ENCODE measurements at places on chromosomes 2 and 18. TPM values are rescaled to one million over a fixed set of nuclear protein-coding genes. Genes with fewer than 3 reads are reported as not detected.

Gene CFAP221
- 0.41 TPM for polyA plus RNA-seq

Gene GPR75
- polyA plus RNA-seq: 0.50 TPM

Gene LINC00305
- 0.05 TPM for polyA plus RNA-seq

Gene FAM136A
- 41.3 TPM for polyA plus RNA-seq

Gene RAX
- 0.05 TPM for polyA plus RNA-seq

Gene ZNF521
- 3.7 TPM for polyA plus RNA-seq

Gene SERPINB2
- 11.3 TPM for polyA plus RNA-seq

Gene UNC50
- 68.5 TPM for polyA plus RNA-seq

Gene DNAJC10
- polyA plus RNA-seq: 34.0 TPM

Gene DOCK10
- 16.2 TPM for polyA plus RNA-seq

DNA sequence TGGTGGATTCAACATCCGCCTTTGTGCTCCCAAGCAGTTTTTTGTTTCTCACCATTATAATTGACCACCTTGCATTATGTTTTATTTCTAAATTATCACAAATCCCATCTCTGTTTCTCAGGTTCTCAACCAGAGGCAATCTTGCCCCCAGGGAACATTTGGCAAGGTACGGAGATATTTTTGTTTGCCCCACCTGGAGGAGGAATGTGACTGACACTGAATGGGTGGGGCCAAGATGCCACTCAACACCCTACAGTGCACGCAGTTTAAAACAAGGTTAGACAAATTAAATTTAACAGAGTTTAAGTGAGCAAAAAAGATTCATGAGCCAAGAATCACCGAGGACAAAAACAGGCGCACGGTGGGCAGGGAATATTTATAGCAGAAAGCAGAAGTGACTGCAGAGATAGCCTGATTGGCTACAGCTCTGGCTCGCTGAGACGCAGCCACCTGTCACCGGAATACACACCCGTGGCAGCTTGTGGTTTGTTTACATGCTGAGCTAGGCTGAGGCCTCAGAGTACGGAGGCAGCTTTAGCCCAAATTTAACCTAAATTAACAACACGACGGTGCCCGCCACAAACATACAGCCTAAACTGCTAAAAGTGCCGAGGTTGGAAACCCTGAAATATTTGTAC lies 150.0 kb upstream of the ALKAL2 start:
- no peaks in the 10 kb centered on the region for H3K36me3 ChIP-seq
- H3K27ac ChIP-seq: peak overlapping the region; percentile 95
- peak overlapping the region; percentile 48 for H3K4me3 ChIP-seq
- DNase-seq: peak; percentile 66

DNA sequence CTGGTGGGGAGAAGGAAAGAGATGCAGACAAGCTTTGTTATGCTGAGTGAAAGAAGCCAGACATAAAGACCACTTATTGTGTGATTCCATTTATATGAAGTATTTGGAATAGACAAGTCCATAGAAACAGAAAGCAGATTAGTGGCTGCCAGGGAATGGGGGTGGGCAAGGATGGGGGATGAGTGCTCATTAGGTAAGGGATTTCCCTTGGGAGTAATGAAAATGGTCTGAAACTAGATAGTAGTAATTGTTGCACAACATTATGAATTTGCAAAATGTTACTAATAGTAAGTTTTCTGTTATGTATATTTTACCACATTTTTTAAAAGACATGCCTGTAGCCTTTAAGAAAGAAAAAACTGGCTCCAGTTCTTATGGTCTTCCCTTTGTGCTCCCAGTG lies 154.9 kb downstream of the LNPK start:
- H3K27me3 ChIP-seq: no peaks in the 10 kb centered on the region
- no peaks in the 10 kb centered on the region for H3K4me1 ChIP-seq
- H3K36me3 ChIP-seq: no peaks in the 10 kb centered on the region
- no peak overlapping the region for H3K27ac ChIP-seq

DNA sequence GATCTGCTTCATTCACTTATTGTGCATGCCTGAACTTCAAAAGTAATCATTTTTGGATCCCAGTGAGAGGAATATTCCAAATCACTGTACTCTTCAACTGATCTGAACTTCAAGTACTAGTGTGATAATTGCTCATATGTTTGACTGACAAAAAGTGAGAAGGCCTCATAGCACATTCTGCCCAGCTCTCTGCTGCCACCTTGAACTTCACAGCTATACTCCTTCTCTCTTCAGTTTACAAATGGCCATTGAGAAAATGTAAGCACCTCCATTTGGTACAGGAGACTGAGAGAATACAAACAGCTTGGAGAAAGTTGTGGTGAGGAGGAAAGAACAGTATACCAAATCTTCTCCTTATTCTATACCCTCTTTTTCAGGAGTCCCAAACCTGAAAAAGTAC lies 946.0 kb upstream of the CHAC2 start:
- no peak for DNase-seq
- no peaks in the 10 kb centered on the region for H3K4me1 ChIP-seq
- no peaks in the 10 kb centered on the region for H3K27me3 ChIP-seq
- no peak overlapping the region for H3K27ac ChIP-seq

DNA sequence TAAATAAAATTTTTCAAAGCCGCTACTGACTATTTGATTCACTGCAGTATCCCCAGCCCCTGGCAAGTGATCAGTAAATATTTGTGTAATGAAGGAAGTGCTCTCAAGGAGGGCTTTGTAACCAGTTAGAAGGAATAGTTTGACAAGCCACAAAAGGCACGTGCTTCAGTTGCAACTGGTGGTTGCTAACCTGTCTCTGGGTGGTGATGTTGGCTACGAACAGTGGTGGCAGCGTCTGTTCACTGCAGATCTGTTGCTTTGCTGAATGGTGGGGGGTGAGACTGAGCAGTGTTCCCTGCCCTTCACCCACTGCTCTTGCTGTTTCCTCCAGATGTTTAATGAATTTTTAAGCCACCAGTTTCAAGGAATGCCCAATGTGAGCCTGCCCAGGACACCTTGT lies 73.9 kb upstream of the SIX2 start:
- no peak overlapping the region for H3K4me3 ChIP-seq
- H3K27me3 ChIP-seq: no peaks in the 10 kb centered on the region
- H3K36me3 ChIP-seq: no peaks in the 10 kb centered on the region

GRCh38 chr2:85777441-85777861 lies 23.7 kb downstream of the ATOH8 start:
- no peaks in the 10 kb centered on the region for H3K4me1 ChIP-seq
- DNase-seq: no peak
- H3K4me3 ChIP-seq: no peak overlapping the region
- H3K27ac ChIP-seq: no peak overlapping the region

GRCh38 chr2:56483081-56483480 lies 299.3 kb downstream of the CCDC85A start:
- no peaks in the 10 kb centered on the region for H3K4me1 ChIP-seq
- no peak overlapping the region for H3K27ac ChIP-seq
- H3K4me3 ChIP-seq: no peak overlapping the region
- H3K27me3 ChIP-seq: no peaks in the 10 kb centered on the region
- no peaks in the 10 kb centered on the region for H3K36me3 ChIP-seq

DNA sequence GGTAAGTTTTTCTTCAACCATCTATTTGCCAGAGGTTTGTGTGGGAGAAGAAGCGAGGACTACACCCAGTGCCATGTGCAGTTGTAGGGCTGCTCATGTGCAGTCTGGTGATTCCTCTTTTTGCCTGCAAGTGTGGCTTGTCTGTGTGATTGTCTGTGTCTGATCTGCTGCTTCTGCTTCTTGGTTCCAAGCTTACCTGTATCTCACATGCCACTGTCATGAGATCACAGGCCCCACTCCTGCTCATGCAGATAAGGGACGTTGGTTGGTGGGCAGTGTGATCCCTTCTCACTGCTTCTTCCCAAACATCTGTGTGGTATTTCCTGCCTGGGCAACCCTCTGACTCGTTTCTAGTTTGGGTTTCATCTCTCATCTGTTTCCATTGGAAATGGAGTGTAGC lies 27.1 kb downstream of the RRM2 start:
- no peak overlapping the region for H3K27ac ChIP-seq
- DNase-seq: no peak
- no peak overlapping the region for H3K4me3 ChIP-seq
- no peaks in the 10 kb centered on the region for H3K4me1 ChIP-seq
- H3K27me3 ChIP-seq: no peaks in the 10 kb centered on the region
- H3K36me3 ChIP-seq: peaks cover 37% of the 10 kb centered on the region

DNA sequence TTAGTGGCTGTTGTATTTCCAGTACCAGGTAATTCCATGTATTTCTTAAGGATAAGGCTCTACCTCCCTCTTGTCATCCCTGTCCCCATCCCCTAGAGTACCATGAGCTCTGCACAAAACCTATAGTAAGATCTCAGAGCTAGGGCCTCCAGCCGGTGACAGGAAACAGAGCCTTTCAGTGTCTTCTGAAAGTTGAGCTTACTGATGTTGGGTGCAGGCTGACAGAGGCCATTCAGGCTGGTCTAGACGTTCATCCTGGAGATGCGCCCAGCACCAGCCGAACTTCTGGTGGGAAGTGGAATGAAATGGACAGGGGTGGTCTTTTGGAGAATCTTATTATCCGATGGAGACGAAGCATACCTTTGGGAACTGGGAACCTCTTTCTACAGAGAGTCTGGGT lies 16.7 kb upstream of the LYPD6B start:
- H3K4me1 ChIP-seq: peaks cover 2% of the 10 kb centered on the region
- H3K36me3 ChIP-seq: no peaks in the 10 kb centered on the region
- no peaks in the 10 kb centered on the region for H3K27me3 ChIP-seq

- H3K36me3 ChIP-seq: no peaks in the 10 kb centered on the region
- no peak overlapping the region for H3K4me3 ChIP-seq
- no peak for DNase-seq
- no peak overlapping the region for H3K27ac ChIP-seq
Observed at GRCh38 chr2:102487761-102488462, 14.9 kb downstream of the SLC9A4 start.

DNA sequence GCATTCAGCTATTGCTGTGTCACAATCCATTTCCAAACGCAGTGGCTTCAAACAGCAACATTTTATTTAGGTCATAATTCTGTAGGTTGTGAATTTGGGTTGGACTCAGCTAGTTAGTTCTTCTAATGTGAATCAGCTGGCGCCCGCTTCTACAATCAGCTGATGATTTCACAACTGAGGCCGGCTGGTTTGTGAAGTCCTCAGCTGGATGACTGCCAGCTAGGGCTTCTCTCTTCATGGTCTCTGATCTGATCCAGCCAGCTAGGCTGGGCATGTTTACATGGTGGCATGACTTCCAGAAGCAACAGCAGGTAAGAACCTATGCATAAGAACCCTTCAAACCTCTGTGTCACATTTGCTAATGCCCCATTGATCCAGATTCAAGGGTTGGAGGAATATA lies 172.0 kb downstream of the SLC4A10 start:
- H3K4me1 ChIP-seq: no peaks in the 10 kb centered on the region
- no peaks in the 10 kb centered on the region for H3K27me3 ChIP-seq
- DNase-seq: no peak
- no peaks in the 10 kb centered on the region for H3K36me3 ChIP-seq
- no peak overlapping the region for H3K4me3 ChIP-seq

- no peaks in the 10 kb centered on the region for H3K4me1 ChIP-seq
- H3K27me3 ChIP-seq: no peaks in the 10 kb centered on the region
- H3K36me3 ChIP-seq: no peaks in the 10 kb centered on the region
- H3K4me3 ChIP-seq: no peak overlapping the region
- H3K27ac ChIP-seq: no peak overlapping the region
Observed at GRCh38 chr2:148978026-148978685, 60.3 kb upstream of the LYPD6B start.

- peaks cover 5% of the 10 kb centered on the region for H3K36me3 ChIP-seq
- peak within 1 kb of the TSS; percentile 75 for H3K4me3 ChIP-seq
- H3K4me1 ChIP-seq: peaks cover 15% of the 10 kb centered on the region
- peak; percentile 96 for DNase-seq
- H3K27me3 ChIP-seq: peaks cover 2% of the 10 kb centered on the region
Observed at GRCh38 chr2:241148891-241149674, at the start of gene PASK. PASK (minus strand) TSS chr2:241149472; CDS start chr2:241143032, 6,440 bp downstream.

- no peaks in the 10 kb centered on the region for H3K4me1 ChIP-seq
- no peaks in the 10 kb centered on the region for H3K36me3 ChIP-seq
- no peak overlapping the region for H3K4me3 ChIP-seq
- H3K27me3 ChIP-seq: no peaks in the 10 kb centered on the region
- no peak overlapping the region for H3K27ac ChIP-seq
Observed at GRCh38 chr2:162327134-162327769, 8.8 kb upstream of the IFIH1 start.

- no peak overlapping the region for H3K4me3 ChIP-seq
- no peaks in the 10 kb centered on the region for H3K36me3 ChIP-seq
- no peak overlapping the region for H3K27ac ChIP-seq
- no peaks in the 10 kb centered on the region for H3K4me1 ChIP-seq
- DNase-seq: no peak
Observed at GRCh38 chr18:61164321-61164720, 168.9 kb upstream of the CDH20 start.

DNA sequence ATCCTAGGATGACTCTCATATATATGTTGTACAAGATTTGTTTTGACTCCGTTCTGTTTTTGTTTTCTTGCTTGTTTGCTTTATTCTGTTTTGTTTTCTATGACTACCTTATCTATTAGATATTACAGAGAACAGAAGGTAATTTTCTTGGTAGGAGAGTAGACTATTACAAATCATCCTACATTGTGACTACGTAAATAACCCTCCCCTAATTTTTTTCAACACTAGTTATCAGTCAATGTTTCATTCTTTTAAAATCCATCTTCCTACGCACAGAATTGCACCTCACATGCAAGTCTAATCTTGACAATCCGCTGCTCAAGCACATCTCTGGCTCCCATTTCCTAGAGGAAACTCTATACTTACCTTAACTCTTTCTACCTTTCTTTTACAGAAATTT lies 792.3 kb upstream of the PIK3C3 start:
- no peaks in the 10 kb centered on the region for H3K27me3 ChIP-seq
- H3K4me1 ChIP-seq: no peaks in the 10 kb centered on the region
- no peak overlapping the region for H3K27ac ChIP-seq
- H3K36me3 ChIP-seq: no peaks in the 10 kb centered on the region
- no peak for DNase-seq

DNA sequence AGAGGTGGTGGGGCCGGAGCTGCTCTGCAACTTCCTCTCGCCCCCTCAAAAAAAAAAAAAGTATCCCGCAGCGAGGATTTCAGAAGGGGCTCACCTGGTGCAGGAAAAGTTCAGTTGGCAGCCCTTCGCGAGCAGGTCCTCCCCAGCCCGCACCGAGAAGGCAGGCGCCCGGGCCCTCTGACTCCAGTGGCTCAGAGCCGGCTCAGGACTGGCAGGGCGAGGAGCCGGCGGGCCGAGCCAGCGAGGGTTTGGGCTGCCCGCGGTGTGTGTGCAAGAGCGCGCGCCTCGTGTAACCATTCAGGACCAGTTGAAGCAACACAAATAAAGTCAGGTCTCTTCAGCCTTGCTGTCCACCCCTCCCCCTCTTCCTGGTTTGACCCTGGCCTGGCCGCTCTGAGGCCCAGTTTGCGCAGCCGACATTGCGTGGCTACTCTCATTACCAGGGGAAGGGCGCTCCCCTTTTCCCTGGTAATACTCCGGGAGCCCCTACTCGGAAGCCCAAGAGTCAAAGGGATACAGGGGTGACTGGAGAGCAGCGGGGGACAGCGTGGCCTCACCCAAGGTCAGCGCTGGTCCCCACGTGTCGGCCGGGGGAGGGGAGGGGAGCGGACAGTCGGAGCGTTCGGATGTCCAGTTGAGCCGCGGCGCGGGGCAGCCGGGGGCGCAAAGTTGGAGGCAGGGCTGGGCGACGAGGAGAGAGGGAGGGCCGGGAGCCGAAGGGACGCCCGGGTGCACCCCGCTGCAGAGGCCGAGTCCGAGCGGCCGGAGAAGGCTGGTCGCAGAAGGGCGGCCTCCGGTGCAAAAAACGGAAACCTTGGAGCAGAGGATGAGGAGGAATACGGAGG lies 12.3 kb downstream of the EN1 start:
- H3K27me3 ChIP-seq: peaks cover 83% of the 10 kb centered on the region
- DNase-seq: no peak
- no peaks in the 10 kb centered on the region for H3K36me3 ChIP-seq
- no peak overlapping the region for H3K4me3 ChIP-seq

- no peaks in the 10 kb centered on the region for H3K36me3 ChIP-seq
- H3K27me3 ChIP-seq: no peaks in the 10 kb centered on the region
- peak; percentile 85 for DNase-seq
- no peak overlapping the region for H3K4me3 ChIP-seq
- H3K4me1 ChIP-seq: peaks cover 3% of the 10 kb centered on the region
Observed at GRCh38 chr2:191030521-191031154, 16.7 kb upstream of the STAT1 start.
